ENCODE measurements at places on chromosomes 5 and 9. TPM values are rescaled to one million over a fixed set of nuclear protein-coding genes. Genes with fewer than 3 reads are reported as not detected.

AQP3 gene
- total RNA-seq, result 2.1 TPM

STPG3 gene
- total RNA-seq, result 0.48 TPM

PPIC gene
- not detected for total RNA-seq

FLT4 gene
- total RNA-seq, result 1.7 TPM

WNT8A gene
- total RNA-seq, result not detected

PLAA gene
- 36.4 TPM for total RNA-seq

SLC6A3 gene
- not detected for total RNA-seq

BRINP1 gene
- total RNA-seq, result not detected

DIAPH1 gene
- total RNA-seq, result 228 TPM

GRCh38 chr5:117188211-117188610, 613.6 kb upstream of the SEMA6A start:
- no peak for DNase-seq

DNA sequence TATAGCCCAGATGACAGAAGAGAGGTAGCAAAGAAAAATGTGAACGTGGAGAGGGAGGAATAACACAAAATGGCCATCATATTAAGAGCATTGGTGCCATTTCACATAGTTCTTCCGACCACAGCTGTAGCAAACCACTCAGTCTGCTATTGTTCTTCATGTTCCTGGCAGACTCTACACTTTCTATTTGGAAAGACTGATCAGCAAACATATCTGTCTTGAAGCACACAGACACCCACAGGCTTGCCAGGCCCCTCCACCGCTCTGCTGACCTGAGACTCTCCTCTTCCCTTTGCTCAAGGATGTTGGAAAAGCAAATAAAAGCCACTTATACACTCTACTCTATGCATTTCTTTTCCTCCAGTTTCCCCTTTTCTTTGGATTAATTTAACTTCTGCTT, 298.0 kb downstream of the FBXL7 start:
- no peak for DNase-seq

DNA sequence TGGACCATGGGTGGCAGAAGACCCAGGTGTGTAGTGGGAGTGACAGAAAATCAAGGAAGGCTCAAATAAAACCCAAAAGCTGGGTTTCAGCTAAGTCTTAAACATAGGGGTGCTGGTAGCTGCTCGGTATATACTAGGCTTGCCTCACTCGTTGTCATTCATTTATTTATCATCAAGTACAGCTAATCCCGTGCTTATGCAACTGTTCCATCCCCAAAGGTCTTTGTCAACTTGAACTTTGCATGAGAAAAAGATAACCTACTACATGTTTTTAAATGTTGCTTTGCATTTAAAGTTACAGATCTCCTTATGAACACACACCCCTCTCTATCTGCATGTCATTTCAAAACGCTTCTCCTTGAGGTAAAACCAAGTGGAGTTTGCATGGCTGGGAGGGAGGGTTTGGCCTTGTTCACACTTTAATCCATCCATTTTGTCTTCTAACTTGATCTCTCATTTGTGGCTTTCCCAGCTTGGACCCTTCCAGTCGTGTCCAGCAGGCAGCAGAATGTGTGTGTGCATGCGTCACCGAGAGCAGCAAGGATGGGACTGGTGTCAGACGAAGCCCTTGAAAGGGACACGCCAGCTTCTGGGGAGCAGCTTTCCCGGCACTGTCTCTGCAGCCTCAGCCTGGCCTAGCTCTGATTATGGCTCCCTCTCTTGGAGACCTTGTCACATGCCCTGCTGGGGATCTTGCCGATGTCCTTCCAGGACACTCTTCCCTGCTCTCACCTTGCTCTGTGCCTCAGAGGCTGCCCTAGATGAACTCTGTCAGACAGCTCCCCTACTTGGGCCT, 133.5 kb downstream of the GADD45G start:
- DNase-seq, result no peak

GRCh38 chr5:81881595-81881994, 90.2 kb upstream of the ATG10 start:
- no peak for DNase-seq

DNA sequence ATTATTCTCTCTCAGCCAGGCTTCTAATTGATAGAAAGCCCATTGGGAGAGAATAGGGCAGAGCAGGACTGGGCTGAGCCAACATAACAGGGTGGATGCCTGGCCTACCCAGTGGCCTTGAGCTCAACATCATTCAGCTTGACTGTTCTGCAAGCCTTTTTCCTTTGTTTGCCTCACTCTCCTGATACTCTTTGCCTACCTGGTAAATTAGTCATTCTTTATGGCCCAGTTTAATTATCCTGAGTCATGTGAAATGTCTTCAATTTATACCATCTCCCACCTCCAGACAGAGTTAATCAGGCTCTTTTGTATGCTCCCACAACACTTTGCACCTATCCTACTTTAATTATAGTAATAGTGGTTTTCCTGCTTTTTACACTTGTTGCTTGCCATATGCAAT, 13.6 kb downstream of the GLRA1 start:
- DNase-seq, result no peak

DNA sequence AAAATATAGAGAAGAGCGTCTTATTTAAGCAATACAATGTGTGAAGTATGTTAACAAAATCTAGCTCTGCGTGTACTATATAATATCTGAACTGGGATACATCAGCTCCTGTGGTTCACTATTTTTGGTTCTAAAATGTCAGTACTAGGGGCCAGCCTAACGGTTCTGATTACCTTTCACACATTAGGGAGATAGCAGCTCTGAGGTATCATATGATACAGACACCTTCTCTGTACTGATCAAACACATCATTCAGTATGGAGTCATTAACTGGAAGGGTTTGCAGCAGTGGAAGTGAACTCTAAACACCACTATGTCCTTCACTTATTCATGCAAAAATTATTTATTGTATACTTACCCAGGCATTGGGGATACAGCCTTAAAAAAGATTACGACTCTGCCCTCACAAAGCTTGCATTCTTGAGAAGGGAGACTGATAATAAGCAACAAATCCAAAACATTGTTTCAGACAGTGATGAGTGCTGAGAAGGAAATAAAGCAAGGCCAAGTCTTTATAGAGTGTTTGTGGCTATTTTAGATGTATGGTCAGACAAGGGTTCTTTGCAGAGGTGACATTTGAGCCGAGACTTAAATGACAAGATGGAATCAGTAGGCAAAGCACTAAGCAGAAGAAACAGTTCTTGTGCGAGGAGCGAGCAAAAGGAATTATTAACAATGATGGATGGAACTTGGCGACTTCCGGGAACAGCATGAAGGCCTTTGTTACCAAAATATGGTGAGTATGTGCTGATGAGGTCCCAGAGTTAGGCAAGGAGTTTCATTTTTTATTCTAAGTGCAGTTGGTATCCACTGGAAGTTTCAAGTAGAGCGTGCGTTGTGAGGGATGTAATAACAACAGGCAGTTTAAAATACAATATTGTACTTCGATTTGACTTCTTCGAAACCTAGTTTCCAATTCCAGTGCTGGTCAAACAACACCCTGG, 1.8 kb upstream of the LNPEP start:
- peak; percentile 27 for DNase-seq

GRCh38 chr9:2991292-2991691, 147.4 kb upstream of the PUM3 start:
- no peak for DNase-seq

GRCh38 chr5:102277144-102277543, 18.9 kb downstream of the SLCO4C1 start:
- DNase-seq, result no peak

DNA sequence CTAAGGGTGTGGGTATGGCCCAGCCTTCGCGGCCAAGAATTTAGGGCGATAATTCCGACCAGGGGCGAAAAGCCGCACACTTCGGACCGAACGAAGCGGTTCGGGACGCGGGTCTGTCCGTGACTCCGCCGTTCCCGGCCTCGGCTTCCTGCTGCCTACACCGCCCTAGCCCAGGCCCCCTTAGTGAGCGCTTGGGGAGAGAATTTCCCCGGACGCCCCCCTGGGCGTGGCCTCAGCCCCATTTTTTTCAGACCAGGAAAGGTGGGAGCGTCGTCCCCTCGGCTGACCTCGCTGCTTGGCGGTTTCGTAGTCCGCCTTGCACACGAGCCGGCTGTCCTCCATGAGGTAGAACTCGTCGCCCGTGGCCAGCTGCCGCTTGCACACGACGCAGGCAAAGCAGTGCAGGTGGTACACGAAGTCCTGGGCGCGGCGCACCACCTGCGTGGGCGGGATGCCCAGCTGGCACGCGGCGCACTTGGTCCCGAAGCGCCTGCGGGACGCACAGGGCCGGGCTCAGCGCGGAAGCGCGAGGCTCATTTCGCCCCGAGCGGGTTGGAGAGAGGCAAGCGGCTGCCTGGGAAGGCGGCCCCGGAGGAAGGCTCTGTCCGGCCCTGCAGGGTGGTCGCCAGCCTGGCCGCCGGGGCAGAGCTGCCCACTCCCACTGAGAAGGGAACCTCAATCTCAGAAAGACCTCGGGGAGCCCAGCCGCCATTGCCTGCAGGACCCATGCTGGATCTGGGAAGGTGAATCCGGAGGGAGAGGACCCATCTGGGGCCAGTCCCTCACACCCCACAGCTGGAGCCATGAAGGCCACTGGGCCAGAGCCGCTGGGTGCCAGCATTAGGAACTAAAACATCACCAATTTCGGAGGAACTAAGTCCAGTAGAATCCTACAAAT, 5.3 kb downstream of the LHX3 start:
- DNase-seq, result no peak

GRCh38 chr5:73591102-73591695, 25.7 kb downstream of the UTP15 start:
- no peak for DNase-seq

GRCh38 chr5:141608557-141608956, 10.2 kb downstream of the DIAPH1 start:
- DNase-seq, result no peak
